ENCODE measurements at places on chromosomes 13 and 19.

DNA sequence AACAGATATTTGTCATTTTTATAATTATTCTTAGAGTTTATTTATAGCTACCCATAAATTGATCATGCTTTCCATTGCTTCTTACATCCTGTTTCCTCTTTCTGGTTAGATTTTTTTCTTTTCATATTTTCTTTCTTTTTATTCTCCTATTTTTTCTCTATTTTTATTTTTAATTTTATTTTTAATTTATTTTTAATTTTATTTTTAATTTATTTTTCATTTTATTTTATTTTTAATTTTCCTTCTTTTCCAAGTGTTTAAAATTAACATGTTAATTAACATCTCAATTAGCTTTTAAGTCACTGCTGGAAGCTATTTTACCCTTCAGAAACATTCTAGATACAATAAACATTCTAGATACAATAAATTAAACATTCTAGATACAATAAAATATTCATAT lies 269.6 kb downstream of the B3GLCT start:
- no peak for DNase-seq

DNA sequence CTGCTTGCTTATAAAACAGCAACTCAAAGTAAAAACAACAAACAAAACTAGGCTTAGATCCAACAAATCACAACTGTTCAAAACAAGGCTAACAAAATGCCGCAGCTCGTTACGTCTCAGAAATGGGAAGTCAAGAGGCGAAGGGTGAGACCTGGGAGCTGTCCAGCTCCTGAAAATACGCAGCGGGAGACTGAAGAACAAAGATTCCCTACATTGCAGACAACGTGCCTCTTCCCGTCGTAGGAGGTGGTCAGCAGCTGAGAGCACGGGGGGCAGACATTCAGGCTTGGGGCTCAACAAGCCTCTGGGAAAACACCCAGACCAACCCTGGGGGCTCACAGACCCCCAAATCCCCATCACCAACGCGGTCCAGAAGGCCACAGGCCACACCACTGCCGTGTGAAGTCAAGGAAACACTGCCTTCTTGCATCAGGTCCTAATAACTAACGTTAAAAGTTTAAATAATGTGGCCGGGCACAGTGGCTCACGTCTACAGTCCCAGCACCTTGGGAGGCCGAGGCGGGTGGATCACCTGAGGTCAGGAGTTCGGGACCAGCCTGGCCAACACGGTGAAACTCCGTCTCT lies 13.5 kb downstream of the PLPP2 start:
- DNase-seq, result no peak

DNA sequence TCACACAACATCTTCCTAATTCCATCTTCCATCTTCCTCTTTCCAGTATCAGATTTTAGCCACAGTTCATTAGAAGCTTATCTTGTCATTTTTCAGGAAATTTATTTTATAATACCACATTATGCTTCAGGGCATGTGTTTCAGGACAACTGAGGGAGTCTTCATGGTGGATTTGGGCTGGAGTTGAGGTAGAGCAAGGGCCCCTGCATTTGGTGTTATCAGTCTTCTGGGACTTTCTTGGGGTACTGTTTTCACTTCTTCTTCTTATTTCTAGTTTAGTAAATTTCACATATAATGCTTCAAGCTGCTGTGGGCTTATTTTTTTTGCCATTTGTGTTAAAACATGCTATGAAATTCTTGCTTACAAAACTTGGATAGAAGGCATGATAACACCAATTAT lies 188.7 kb downstream of the LHFPL6 start:
- no peak for DNase-seq

- no peak for DNase-seq
Observed at GRCh38 chr19:18610556-18611326, 1.9 kb upstream of the TMEM59L start.

- DNase-seq, result no peak
Observed at GRCh38 chr13:70668983-70669382, 560.7 kb upstream of the KLHL1 start.

- no peak for DNase-seq
Observed at GRCh38 chr19:50039968-50040367, 14.2 kb downstream of the ZNF473 start.

GRCh38 chr13:90177512-90177911 lies 1170.0 kb upstream of the MIR17HG start:
- no peak for DNase-seq

- no peak for DNase-seq
Observed at GRCh38 chr19:34118879-34119748, 53.2 kb upstream of the LSM14A start.

DNA sequence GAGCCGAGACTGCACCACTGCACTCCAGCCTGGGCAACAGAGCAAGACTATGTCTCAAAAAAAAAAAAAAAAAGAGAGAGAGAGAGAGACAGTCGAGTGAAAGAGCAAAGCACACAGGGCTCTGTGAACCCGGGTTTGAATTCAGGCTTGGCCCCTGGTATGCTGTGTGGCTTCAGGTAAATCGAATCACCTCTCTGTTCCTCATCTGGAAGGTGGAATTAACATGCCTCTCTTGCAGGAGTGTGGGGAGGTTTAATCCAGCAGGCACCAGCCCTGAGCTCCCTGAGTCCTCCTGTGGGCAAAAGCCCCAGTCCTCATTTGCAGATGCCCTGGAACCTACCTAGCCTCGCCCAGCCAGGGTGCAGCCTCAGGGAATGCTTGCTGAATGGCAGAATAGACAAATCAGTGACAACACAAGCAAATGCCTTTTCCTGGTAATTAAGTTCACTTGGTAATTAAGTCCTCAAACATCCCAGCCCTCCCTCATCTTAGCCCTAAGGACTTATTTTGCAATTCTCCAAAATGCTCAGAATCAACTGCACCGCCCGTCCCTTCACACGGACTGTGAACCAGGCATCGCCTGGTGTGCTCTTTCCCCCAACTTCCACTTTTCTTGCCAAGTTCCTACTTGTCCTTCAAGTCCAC lies 4.6 kb upstream of the ZNRF4 start:
- DNase-seq, result no peak

DNA sequence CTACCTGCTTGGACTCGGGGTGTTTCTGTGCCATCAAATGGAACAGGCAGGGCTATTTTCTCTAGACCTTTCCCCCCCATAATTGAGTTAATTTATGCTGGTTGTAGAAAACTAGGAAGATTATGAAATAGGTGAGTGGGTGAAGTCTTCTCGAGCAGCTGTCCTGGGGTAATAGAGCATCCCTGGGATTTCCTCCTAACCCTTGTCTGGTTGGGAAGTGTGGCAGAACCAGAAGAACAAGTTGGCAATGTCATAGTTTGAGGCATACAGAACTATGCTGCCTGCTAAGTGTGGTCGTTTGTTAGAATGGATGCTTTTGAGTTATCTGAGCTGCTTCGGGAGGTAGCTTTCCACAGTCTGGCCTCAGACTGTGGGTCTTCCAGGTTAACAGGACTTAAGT lies 3.7 kb downstream of the GATAD2A start:
- DNase-seq, result no peak

- no peak for DNase-seq
Observed at GRCh38 chr19:20926796-20927195, 3.7 kb downstream of the ZNF85 start.

- no peak for DNase-seq
Observed at GRCh38 chr13:59250336-59251189, 913.2 kb downstream of the DIAPH3 start.

DNA sequence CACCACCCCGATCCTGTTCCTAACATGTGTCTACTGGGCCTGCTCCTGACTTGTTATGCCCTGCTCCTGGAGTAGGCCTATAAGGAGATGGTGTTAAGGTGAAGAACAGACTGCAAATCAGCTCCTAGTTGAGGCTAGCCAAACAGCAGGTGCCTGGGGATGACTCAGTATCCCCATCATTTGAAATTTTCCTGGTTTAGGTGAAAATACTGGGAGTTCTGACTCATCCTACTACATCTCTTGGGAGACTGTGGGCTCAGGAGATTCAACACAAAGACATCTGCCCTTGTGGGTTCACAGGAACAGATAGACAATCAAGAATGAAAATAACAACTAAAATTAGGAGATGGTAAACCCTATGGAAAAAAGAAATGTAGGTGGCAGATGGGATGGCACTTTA lies 41.2 kb downstream of the BRD4 start:
- no peak for DNase-seq

DNA sequence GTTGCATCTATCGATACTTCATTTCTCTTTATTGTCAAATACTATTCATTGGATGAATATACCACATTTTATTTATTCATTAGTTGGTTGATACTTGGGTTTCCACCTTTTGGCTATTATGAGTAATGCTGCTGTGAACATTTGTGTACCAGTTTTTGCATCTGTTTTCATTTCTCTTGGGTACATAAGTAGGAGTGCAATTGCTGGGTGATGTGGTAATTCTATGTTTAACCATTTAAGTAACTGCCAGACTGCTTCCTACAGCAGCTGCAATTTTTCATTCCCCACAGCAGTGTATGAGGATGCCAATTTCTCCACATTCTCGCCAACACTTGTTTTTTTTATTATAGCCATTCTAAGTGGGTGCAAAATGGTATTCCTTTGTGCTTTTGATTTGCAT lies 2.6 kb downstream of the KCNJ14 start:
- no peak for DNase-seq

DNA sequence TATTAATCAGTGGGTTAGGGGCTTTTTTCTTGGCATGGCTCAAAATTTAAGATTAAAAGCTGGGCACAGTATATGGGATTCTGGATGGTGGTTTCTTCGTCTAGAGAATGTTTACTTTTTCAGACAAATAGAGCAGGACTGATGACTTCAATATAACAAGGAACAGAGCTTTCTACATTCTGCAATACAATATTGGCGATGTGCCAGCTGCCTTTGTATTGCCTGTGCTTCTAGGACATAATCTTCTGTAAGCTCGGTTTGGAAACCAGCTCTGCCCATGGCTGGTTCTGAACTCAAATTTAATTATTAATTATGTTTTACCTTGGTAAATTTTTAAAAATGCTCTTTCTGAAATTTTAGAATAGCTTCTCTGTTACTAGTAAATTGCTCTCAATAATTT lies 139.1 kb upstream of the TRPC4 start:
- no peak for DNase-seq

GRCh38 chr19:3183721-3184641 lies 1.7 kb upstream of the NCLN start:
- DNase-seq, result no peak

DNA sequence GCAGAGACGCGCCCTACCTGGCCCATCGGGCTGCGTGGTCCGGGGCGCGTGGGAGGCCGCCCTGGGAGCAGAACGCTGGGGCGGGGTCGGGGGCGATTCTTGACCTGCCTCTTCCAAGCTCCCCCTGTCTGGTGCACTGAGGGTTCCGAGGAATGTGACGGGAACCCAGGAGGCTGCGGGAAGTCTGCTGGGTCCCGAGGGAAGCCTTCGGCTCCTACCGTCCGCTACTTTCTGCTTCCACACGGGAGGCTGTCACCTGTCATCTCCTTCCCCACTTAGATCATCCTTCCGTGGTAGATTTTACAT lies 781 bp upstream of the SPRYD7 start:
- no peak for DNase-seq

DNA sequence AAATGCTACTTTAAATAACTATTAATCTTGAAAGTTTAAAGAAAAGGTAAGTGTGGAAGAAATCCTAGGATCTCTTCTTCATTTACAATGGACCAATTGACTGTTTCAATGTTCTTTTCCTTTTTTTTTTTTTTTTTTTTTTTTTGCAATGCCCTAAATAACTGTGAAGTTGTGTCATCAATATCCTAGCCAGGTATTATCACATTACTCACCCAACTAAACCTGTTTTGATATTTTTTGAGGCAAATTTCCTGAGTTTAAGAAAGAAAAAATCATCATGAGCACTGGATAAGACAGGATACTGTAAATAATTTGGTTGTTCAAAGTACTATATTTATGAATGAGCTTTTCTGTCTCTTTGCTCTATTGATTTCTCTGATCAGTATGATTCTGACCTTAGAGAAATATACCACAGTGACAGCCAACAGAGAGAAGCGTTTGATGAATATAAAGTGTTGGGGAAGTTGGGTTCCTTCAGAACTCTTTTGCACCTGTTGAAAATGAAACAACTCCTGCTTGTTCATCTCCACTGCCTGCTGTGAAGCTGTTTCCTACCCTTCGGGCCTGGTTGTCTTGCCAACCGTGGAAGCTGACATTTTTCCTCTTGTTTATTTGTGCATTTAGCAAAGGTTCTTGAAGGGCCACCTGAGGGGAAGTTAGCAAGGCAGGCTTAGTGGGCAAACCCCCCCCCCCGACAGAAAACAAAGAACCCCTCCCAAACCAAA lies 1220.5 kb upstream of the SLC10A2 start:
- no peak for DNase-seq

DNA sequence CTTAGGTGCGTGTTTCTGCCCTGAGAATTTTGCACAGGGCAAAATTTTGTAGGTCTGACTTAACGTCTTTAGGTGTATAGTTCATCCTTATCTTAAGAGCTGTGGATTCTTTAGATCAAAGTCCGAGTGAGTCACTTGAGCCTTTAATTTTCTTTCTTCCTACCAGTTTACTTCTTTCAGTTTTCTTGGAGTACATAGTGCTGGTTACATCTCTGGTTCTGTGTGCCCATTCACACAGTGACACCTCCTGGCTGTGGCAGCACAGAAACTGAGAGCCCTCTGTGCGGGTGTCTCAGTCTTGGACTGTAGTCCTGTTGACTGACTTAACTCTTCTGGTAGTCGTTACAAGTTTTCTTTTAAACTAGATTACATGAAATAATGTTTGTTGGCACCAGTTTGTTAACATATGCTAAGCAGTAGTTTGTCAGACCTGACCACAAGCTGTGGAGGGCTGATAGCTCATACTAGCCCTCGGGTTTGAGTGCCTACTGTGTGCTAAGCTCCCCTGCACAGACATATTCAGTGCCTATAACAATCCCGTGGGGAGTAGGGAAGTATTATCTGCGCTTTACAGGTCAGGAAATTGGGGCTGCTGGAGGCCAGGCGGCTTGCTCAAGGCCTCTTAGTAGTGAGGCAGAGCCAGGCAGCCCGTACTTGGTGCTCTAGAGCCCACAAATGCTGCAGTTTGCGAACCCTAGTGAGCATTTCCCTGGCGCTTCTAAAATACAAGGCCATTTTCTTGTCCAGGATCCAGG lies 1.6 kb downstream of the GATAD2A start:
- peak; percentile 51 for DNase-seq

GRCh38 chr19:10502524-10503001 lies 593 bp downstream of the KEAP1 start:
- peak; percentile 90 for DNase-seq

- DNase-seq, result peak; percentile 61
Observed at GRCh38 chr19:29714371-29714952, 599 bp downstream of the C19orf12 start.

- no peak for DNase-seq
Observed at GRCh38 chr13:37752146-37752545, 117.4 kb downstream of the TRPC4 start.

DNA sequence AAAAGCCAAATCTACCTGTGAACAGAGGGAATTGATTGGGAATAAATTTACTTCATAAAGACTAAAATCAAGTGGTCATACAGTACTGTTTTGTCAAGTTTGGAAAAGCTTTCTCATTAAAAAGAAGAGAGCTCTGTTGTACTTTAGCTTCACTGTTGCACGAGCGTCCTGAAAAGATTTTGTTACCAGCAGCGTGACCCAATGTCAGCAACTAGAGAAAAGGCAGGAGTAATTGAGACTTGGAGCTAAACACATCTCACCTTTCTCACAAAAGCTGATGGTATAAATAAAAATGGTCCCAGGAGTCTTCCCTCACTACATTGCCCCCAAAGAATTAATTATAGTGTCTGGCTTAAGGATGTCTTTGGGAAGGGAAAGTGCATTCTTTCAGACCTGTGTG lies 613.7 kb downstream of the OLFM4 start:
- DNase-seq, result no peak
